Activated CD8-positive, alpha-beta memory T cell treated with anti-CD3 and anti-CD28 coated beads for 1 hour (primary cell): ENCODE measurements at places on chromosomes 5 and 9.

- DNase-seq: no peak
Observed at GRCh38 chr5:61701877-61702602, 370.0 kb downstream of the ZSWIM6 start.

DNA sequence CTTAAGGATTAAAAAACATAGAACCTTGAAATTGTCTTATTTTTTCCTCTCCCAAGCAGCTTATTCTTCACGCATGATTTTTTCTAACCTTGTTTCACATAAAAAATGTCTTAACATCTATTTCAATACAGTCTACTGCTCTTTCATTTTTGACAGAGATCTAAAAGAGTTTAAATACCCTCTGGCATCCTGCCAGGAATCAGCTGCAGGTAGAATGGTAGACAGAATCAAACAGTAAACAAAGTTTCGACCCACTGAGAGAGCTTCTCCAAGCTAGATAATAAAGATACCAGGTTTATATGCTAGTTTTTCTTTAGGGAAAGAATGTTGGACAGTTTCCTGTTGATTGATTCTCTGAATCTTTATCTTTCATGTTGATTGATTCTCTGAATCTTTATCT lies 555.8 kb upstream of the CDH9 start:
- no peak for DNase-seq

- no peak for DNase-seq
Observed at GRCh38 chr5:165188556-165189175, 1683.2 kb downstream of the MAT2B start.

DNA sequence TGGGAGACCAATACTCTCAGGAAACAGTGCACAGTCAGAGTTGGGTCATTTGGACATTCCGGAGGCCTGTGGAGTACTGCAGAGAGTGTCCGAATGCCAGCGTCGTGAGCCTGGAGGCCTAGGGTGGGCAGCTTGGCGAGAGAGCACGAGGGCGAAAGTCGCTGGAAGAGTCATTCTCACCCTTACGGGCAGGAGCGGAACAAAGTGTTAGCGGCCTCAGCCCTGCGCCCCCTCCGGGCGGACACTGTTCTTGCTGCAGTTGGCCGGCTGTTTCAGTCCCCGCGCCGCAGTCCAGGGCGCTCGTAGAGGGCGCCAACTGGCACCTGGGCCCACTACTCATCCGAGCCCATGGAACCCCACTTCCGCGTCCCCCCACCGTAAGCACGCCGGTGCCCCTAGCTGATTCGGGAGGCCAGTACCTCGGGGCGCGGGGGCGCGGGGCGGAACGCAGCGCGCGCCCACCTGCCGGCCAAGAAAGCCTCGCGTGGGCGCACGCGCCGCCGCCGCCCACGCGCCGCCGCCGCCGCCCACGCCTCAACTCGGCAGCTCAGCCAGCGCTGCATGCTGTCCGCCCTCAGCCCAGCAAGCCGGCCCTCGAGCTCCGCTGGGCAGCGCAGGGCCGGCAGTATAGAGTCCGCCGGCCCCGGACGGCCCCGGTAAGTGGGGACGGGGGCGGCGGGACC lies 99.7 kb upstream of the CCL21 start:
- DNase-seq: no peak

- no peak for DNase-seq
Observed at GRCh38 chr9:113580041-113580953, 116.8 kb downstream of the RGS3 start.

DNA sequence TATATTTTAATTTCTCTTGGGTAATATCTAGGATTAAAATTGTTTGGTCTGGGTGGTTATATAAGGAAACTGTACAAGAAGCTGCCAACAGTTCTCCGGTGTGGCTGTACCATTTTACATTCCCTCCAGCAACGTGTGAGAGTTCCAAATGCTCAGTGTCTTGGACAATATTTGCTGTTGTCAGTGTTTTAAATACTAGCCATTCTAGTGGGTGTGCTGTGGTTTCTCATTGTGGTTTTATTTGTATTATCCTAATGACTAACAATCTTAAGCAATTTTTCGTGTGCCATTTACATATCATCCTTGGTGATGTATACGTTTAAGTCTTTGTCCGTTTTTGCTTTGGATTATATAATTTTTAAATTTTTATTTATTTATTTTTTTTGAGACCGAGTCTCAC lies 34.0 kb downstream of the TNFSF15 start:
- no peak for DNase-seq

GRCh38 chr5:97553604-97554452 lies 370.8 kb upstream of the RIOK2 start:
- no peak for DNase-seq

DNA sequence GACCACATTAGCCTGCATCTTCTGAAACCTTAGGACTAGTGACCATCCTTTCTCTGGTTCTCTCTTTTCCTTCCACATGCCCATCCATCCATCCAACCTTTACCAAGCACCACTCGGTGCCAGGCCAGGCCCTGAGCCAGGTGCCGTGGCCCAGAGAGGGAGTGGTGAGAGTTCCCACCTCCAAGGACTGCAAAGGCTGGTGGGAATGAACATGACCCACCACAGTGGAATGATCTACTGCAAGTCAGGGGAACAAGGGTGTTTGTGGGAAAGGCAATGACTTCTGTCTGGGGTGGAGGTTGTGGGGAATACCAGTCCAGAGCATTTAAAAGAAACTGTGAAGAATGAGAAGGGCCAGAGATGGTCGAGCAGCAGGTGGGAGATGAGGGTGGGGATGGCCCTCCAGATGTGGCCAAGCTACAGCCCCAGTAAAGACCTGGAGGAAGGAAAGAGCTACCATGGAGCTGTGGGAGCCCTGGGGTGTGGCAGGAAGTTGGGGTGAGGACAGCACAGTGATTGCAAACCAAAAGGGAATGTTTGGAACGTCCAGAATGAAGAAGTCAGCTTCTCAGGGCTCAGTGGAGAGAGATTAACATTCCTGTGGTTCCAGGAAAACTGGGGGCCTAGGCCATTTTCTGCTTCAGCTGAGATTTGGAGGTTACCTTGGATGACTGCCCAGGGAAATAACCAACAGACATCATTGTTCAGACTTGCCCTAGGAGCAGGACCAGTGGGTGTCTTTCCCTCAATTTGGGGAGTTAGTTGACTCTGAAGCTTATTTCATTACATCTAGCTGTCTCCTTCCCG lies 30.7 kb upstream of the CORO2A start:
- no peak for DNase-seq

DNA sequence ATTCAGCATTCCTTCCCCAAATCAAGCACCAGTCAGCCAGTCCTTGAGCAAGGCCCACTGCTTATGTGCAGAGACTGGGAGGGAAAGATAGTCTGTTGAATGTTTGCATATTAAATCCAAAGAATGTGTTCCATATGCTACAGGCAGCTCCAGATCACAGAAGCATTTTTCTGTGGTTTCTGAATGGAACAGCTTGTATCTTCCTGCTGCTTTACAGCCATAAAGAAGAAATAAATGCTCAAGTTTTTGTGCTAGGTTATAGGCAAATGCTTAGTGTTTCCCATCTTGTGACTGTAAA lies 310.3 kb downstream of the TRIM36 start:
- DNase-seq: no peak
